Stomach (tissue), 19 donors: ENCODE measurements at places on chromosomes 2 and 18. TPM values are rescaled to one million over a fixed set of nuclear protein-coding genes. Genes with fewer than 3 reads are reported as not detected.
A peak's percentile ranks its signal among the peaks of the same experiment; 100 is the strongest.

- no peak overlapping the region for H3K27ac ChIP-seq
- H3K4me3 ChIP-seq = no peak overlapping the region
- H3K27me3 ChIP-seq = no peaks in the 10 kb centered on the region
- H3K36me3 ChIP-seq = no peaks in the 10 kb centered on the region
Measured at GRCh38 chr2:203840655-203841205, 26.8 kb upstream of the CTLA4 start.

GRCh38 chr2:108632332-108633160, 86.7 kb upstream of the RANBP2 start:
- no peaks in the 10 kb centered on the region for H3K27me3 ChIP-seq
- DNase-seq = peak; percentile 70
- H3K36me3 ChIP-seq = no peaks in the 10 kb centered on the region
- no peak overlapping the region for H3K4me3 ChIP-seq

DNA sequence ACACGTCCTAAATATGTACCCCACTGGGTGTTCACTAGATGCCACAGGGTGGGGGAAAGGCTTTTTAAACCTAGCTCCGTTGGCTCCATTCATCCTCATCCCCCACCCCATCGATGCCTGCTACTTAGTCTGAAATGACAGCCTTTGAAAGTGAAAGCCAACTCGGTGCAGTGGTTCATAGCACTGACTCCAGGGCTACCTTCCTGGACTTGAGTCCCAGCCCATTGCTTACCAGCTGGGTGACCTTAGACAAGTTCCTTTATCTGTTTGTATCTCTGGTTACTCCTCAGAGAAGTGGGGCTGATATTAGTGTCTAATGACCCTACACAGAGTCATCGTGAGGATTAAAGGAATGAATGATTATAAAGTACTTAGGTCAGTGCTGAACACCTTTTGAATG, 24.4 kb downstream of the EHD3 start:
- H3K36me3 ChIP-seq = peaks cover 19% of the 10 kb centered on the region
- no peaks in the 10 kb centered on the region for H3K27me3 ChIP-seq
- H3K4me3 ChIP-seq = no peak overlapping the region
- H3K27ac ChIP-seq = no peak overlapping the region
- H3K4me1 ChIP-seq = peaks cover 4% of the 10 kb centered on the region

DNA sequence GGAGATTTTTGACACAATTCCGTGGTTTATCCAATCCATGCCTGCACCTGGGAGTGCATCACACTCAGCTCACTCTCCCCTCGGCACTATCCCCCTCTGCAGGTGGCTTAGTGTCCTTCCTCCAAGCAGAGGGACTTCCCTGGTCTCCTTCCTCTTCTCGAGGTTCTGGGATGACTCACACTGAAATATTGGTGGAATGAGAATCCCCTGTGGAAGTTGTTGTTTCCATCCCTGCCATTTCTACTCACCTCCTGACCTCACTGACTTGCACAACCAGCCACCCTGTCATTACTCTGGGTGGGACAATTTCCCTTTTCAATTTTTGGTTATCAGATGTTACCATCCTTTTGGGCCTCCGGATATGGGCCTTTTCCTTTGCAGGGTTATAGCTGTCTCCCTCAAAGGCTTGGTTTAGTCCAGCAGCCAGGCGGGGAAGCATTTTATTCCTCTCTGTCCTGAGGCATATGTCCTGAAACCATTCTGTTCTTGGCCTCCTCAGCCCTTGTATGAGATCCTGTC, 59.9 kb downstream of the PTPRM start:
- no peaks in the 10 kb centered on the region for H3K27me3 ChIP-seq
- DNase-seq = no peak
- H3K27ac ChIP-seq = no peak overlapping the region
- H3K4me3 ChIP-seq = no peak overlapping the region
- no peaks in the 10 kb centered on the region for H3K36me3 ChIP-seq

DNA sequence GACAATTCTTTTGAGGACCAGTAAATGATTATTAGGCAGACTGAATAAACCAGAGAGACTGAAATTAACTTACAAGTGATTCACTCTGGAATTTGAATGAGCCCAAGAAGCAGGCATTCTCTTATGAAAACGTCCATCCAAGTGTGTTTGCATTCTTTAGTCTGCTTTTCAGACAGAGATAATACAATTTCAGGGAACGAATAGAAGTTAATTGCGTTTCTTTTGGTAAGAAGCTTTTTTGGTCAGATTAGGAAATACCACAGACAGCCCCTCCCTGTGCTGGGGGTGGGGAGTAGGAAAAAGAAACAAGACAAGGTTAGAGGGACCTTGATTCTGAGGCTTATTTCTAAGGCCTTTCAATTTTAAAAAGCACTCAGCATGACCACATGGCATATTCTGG, 874.4 kb downstream of the SUCLG1 start:
- no peaks in the 10 kb centered on the region for H3K4me1 ChIP-seq
- no peak overlapping the region for H3K4me3 ChIP-seq
- no peak for DNase-seq
- H3K36me3 ChIP-seq = no peaks in the 10 kb centered on the region
- no peak overlapping the region for H3K27ac ChIP-seq

- H3K27me3 ChIP-seq = no peaks in the 10 kb centered on the region
- peaks cover 5% of the 10 kb centered on the region for H3K4me1 ChIP-seq
- H3K36me3 ChIP-seq = no peaks in the 10 kb centered on the region
- H3K4me3 ChIP-seq = no peak overlapping the region
- DNase-seq = no peak
Measured at GRCh38 chr2:86238354-86238753, 39.1 kb downstream of the MRPL35 start.

- no peaks in the 10 kb centered on the region for H3K27me3 ChIP-seq
- no peak for DNase-seq
- no peak overlapping the region for H3K4me3 ChIP-seq
- H3K36me3 ChIP-seq = no peaks in the 10 kb centered on the region
Measured at GRCh38 chr2:71930049-71930681, 217.5 kb downstream of the CYP26B1 start.

GRCh38 chr2:86760371-86760770, 30.3 kb downstream of the CD8A start:
- no peaks in the 10 kb centered on the region for H3K27me3 ChIP-seq
- no peak overlapping the region for H3K4me3 ChIP-seq
- H3K4me1 ChIP-seq = no peaks in the 10 kb centered on the region
- no peak for DNase-seq

GRCh38 chr2:240162939-240163714, 22.7 kb upstream of the OTOS start:
- H3K36me3 ChIP-seq = no peaks in the 10 kb centered on the region
- H3K4me3 ChIP-seq = no peak overlapping the region
- H3K27ac ChIP-seq = no peak overlapping the region
- no peaks in the 10 kb centered on the region for H3K4me1 ChIP-seq
- H3K27me3 ChIP-seq = peaks cover 17% of the 10 kb centered on the region
- DNase-seq = no peak

RAB6C gene
- not detected for polyA plus RNA-seq

AOX1 gene
- polyA plus RNA-seq = 9.4 TPM

DNAJC5G gene
- polyA plus RNA-seq = not detected

LIMS1 gene
- polyA plus RNA-seq = 33.3 TPM

VWA3B gene
- polyA plus RNA-seq = 0.46 TPM

MATN3 gene
- not detected for polyA plus RNA-seq

WDFY1 gene
- polyA plus RNA-seq = 17.9 TPM

POTEI gene
- not detected for polyA plus RNA-seq

FECH gene
- 7.8 TPM for polyA plus RNA-seq

PRSS56 gene
- not detected for polyA plus RNA-seq
